ENCODE measurements at places on chromosomes 16 and 17. TPM values are rescaled to one million over a fixed set of nuclear protein-coding genes. Genes with fewer than 3 reads are reported as not detected.

GRCh38 chr16:68488554-68488953 is 40.2 kb upstream of the SMPD3 start:
- no peak for DNase-seq

GRCh38 chr17:63189930-63190329 is 223.9 kb downstream of the TANC2 start:
- DNase-seq, result no peak

- no peak for DNase-seq
These were observed 24.2 kb downstream of the GPRC5B start for GRCh38 chr16:19860166-19861041.

DNA sequence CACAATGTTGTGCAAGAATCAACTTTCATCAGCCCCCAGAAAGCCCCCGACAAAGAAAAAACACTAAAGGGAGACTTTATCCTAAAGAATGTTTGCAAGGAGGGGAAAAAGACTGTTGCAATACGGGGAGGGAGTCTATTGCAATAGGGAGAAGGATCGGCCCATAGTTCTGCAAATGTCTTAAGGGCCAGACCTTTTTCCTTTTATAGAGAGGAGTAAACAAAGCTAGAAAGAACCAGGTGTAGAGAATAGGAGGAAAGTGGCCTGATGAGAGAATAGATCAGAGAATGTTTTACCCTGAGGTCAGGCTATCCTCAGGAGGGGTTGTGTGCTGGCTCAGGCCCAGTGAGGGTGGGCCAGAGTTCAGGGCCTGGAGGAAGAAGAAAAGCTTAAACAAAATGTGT is 8.7 kb upstream of the CAVIN1 start:
- DNase-seq, result no peak

DNA sequence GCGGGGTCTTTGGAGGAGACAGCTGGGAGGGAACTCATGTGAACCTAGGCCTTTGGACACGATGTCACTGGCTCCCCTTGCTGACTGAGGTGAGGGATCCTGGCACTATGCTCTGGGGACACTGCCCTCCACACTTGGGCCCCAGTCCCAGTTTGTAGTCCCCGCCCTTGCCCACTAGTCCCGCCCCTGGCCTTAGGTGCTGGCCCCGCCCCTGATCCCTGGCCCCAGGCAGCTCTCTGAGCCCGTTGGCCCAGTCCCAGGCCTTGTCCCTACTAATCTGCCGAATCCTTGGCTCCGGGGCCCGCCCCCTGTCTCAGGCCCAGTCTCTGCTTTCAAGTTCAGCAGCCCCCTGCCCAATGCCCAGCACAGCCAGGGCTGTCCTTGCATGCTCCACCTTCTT is 61.0 kb downstream of the SMPD3 start:
- DNase-seq, result peak; percentile 91

- DNase-seq, result no peak
These were observed 3.3 kb upstream of the CDK5R1 start for GRCh38 chr17:32483451-32484019.

DNA sequence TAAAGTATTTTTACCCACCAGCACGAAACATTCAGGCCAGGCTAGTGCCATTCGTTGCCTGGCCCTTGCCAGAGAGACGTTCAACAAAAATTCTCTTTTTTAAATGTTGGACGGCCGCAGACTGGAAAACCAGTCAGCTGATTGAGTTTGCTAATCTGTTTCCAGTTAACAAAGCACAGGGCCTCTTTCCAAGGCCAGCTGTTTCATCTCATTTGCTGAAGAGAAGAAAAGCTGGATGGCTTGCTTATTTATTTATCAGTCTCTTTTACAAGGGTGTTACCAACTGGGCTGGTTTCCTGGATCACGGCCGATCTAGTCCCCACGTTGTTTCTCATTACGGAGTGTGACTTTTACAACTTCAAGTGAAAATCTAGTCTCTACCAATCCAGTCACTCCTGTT is 418.7 kb upstream of the DYNLRB2 start:
- peak; percentile 29 for DNase-seq

- DNase-seq, result no peak
These were observed 130.6 kb downstream of the DYNLRB2 start for GRCh38 chr16:80671281-80671849.

GRCh38 chr17:60798576-60798975 is 120.9 kb downstream of the BCAS3 start:
- no peak for DNase-seq

DNA sequence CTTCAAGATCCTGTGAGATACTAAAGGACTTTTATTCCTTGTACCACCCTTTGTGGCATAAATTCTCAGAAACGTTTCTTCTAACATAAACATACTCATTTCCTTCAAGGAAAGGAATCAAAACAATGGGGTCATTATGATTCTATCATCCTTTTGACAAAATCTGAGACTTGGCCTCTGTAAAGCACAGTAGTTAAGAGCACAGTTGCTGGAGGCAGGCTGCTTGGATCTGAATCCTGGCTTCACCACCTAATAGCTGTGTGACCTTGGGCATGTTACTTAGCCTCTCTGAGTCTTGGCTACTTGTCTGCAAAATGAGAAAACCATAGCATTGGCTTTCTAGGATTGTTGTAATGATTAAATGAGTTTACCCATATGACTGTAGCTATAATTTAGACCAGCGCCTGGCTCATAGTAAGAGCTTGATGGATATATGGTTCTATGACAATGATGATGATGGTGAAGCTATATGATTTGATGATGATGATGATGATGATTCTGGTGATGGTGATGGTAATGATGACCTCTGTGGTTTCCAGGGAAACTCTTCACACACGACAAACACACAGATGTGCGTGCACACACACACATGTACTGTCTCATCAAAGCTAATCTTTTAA is 6.1 kb upstream of the KRT31 start:
- DNase-seq, result no peak

DNA sequence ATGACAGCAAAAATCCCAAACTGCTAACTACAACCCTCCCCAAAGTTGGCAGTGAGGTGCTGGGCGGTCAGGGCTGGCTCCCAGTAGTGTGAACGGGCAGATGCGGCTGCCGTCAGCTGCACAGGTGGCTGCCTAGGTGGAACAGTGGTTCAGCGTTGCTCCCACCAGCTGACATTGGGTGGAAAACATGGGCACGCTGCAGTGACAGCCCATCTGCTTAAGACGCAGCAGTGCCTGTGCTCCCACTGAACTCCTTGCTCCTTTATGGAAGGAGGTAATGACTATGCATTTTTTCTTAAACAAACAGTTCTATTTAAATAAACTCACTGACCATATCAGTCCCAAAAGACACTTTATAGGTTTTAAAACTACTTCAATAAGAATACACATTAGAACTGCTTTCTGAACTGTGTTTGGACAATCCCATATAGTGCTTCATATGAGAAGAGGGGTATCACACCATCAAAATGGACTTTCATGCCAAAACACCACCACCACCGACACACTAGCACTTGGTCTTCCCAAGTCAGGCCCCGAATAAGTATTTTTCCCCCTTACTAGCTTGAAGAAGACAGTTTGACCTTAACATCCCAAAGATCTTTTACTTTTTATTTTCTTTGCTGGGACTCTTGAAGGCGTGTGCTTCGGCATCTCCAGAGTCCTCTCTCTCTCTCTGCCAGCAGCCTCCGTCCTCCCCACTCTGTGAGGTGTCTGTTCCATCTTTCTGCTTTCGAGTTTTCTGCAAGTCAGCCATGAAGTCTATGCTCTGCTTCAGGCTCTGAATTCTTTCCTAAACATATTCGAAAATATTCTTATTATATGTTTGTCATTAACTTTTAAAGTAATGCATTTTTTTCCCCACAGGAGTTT is 34.4 kb downstream of the BRD7 start:
- no peak for DNase-seq

STUB1 gene
- total RNA-seq, result 86.6 TPM

LGALS9 gene
- 230 TPM for total RNA-seq

CTU2 gene
- 15.0 TPM for total RNA-seq

ULK2 gene
- 8.2 TPM for total RNA-seq

TMC5 gene
- total RNA-seq, result 225 TPM

GH1 gene
- not detected for total RNA-seq

CHST6 gene
- 4.0 TPM for total RNA-seq

SAT2 gene
- 60.8 TPM for total RNA-seq

Measured in left colon (tissue), 2 donors.